ENCODE measurements at places on chromosomes 4 and X. TPM values are rescaled to one million over a fixed set of nuclear protein-coding genes. Genes with fewer than 3 reads are reported as not detected.

- peak; percentile 21 for DNase-seq
Observed at GRCh38 chrX:110408949-110409588, 50.4 kb downstream of the RTL9 start.

GRCh38 chr4:14072506-14072905, 445.0 kb upstream of the BOD1L1 start:
- DNase-seq = no peak

GRCh38 chr4:21879187-21879586, 69.4 kb downstream of the KCNIP4 start:
- no peak for DNase-seq

DNA sequence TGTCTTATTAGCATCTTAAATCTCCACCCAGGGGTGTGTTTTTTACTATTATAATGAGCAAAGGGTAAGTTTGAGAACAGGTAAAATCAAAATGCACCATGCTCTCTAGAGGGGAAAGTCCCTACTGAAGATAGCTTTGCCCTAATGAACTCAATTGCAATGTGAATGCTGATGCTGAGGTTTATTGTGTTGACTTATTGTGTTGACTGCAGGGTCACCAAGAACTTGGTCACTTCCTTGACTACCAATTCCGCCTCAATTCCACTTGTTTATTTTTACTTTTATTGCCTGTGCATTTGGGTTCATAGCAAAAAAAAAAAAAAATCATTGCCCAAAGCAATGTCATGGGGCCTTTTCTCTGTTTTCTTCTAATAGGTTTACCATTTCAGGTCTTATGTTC, 67.7 kb upstream of the SRD5A3 start:
- DNase-seq = no peak

GRCh38 chr4:35105486-35105885, 1138.8 kb downstream of the ARAP2 start:
- no peak for DNase-seq

DNA sequence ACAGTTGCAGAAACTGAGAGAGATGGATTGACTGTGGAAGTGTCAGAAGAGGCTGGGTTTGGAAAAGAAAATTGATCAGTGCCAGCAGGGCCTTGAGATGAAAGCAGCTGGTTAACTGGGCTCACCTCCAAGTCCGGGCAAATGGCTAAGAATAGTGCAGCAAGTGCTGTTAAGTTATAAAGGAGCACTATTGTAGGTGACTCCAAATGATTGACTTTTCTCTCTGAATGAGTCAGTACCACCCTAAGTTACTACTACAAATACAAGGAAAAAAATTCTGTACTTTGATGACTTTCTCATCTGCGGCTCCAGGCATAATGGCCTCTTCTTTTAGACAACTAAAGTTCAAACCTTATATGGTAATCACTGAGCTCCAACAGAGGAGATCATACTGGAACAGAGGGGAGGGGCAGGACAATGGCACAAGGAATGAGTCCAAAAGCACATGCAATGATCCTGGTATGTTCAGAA, 733.4 kb upstream of the INTU start:
- peak; percentile 18 for DNase-seq

The GRK4 gene
- 10.2 TPM for polyA plus RNA-seq

GRCh38 chrX:123771449-123772064, 38.7 kb upstream of the THOC2 start:
- DNase-seq = no peak

GRCh38 chr4:48967101-48967500, 19.0 kb upstream of the CWH43 start:
- DNase-seq = no peak

The AIFM1 gene
- polyA plus RNA-seq = 163 TPM

DNA sequence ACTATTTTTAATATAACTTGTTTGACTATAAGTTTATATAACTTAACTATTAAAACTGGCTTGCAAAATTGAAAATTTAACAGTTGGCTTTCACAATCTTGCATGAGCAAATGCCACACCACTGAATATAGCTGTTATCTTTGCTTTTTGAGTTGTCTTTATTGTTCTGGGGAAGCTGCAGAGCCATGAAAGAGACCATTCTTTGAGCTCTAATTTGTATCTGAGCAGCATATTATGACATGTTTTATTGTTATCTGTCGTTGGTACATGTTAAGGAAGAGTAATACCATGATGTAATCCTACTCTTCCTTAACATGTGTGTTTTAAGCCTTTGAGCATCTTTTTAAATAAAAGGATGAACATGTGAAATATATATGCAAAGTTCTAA, 97.1 kb upstream of the ANK2 start:
- DNase-seq = no peak

GRCh38 chrX:79147477-79147876, 3.0 kb downstream of the GPR174 start:
- DNase-seq = no peak

DNA sequence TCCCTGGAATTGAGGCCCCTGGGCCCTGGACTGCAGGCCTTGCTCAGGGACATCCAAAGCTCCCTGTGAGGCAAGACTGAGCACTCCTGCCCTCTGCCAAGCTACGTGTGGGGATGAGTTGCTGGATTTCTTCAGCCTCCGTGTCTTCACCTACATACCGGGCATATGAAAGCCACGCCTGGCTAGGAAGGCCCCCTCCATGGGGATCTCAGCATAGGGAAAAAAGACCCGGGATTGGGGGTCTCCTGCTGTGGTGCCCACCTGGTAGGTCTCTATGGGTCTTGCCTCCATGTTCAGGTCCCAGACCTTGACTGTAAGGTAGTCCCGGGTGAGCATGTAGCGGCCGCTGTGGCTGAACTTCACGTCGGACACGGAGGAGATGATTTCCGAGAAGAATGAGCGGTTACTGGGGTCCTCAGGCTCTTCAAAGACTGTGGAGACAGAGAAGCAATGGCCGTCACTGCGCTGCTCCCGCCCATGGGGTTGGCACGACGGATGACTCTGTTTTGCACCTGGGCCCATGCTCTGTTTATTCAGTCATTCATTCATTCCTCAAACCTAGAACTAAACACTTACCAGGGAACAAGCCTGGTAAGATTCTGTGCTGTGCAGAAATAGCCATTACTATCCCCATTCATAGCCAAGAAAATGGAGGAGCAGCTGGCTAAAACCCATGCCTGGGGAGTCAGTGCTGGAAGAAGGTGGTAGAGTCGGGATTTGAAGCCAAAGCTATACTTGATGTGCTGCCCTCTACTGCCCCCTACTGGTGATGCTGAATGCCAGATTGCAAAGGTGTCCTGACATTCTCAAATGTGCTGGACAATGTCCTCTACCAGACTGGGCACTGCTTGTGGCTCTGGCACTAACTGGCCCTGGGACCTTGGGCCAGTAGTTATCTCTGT, 63.9 kb downstream of the WFS1 start:
- no peak for DNase-seq

GRCh38 chrX:6159468-6159867, 69.2 kb downstream of the NLGN4X start:
- DNase-seq = no peak

DNA sequence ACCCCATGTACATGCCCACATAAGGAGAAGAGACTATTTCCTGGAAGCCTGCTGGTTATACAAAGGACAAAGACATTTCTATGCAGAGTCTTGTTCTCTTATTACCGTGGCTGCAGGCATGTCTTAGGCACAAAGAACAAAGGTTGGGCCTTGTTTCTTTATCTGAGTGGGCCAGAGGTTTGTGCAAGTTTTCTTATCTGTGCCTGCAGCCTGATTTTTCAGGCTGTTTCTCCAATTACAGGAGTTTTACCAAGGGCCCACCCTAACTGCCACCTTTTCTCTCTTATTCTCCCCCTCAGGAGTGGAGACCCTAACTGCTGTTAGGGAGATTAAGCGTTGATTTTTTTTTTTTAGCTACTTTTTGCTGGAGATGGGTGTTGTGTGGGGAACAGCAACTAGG, 3.5 kb downstream of the TENT5D start:
- DNase-seq = no peak

- DNase-seq = no peak
Observed at GRCh38 chr4:15547392-15547791, 77.7 kb downstream of the CC2D2A start.

The HADH gene
- polyA plus RNA-seq = 102 TPM

GRCh38 chr4:158397781-158398180, 123.9 kb upstream of the RXFP1 start:
- no peak for DNase-seq

- DNase-seq = no peak
Observed at GRCh38 chr4:186134257-186134656, 29.8 kb downstream of the FAM149A start.

The ASB9 gene
- polyA plus RNA-seq = 1.5 TPM

- no peak for DNase-seq
Observed at GRCh38 chrX:110037178-110037577, 34.3 kb downstream of the TMEM164 start.

DNA sequence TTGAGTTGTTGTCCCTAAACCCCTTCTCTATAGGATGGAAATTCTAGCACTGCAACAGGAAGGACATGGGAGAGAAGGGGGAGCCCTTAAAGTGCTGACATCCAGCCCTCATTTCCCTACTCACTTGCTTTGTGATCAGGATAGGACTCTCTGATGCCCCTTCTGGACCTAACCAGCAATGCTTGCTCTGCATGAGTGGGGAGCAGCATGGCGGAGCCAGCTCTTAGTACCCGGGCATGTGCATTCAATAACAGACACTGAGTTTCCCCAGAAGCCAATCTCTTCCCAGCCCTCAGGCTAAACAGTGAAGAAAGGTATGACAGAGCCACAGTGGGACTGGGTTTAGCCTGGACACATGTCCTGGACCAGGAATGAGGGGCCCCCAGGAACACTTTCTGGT, 14.0 kb downstream of the SOD3 start:
- no peak for DNase-seq

The APELA gene
- not detected for polyA plus RNA-seq

The TRPC3 gene
- polyA plus RNA-seq = 0.22 TPM

DNA sequence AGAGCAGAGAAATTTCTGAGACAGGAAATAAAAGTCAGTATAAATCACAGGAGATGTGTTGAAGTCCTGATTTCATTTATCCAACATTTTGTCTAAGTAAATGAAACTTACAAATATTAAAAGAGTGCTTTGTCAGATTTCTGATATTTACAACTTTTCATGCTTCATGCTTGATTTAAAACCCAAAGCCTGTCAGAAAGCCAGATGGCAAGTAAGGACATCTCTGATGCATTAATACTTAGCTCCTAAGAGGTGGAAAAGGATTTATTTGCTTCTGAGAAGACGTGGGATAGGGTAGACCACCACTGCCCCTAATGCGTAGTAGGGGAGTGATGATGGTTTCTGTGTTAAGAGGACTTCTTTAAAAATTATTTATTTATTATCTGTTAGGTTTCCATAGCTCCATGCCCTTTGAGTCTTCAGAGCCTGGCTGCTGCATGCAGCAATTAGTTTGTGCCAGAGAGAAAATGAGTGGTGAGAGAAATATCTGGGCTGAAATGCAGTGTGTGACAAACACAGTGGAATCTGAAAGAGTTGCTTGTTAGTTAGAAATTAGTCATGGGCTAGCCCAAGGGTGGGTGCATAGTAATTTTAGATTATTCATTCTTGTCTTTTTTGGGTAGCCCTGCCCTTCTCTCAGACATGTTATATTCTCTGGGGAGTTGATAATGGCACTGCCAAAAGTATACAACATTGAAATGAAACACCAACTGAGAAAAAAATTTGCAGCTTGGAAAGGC, 333.8 kb downstream of the C4orf33 start:
- DNase-seq = no peak

Measured in adrenal gland (tissue), 19 donors.